ENCODE measurements at places on chromosomes 4 and X.

GRCh38 chr4:147543034-147543433, 62.1 kb downstream of the EDNRA start:
- no peak for DNase-seq

GRCh38 chr4:36348403-36348938, 67.1 kb downstream of the DTHD1 start:
- peak; percentile 40 for DNase-seq

DNA sequence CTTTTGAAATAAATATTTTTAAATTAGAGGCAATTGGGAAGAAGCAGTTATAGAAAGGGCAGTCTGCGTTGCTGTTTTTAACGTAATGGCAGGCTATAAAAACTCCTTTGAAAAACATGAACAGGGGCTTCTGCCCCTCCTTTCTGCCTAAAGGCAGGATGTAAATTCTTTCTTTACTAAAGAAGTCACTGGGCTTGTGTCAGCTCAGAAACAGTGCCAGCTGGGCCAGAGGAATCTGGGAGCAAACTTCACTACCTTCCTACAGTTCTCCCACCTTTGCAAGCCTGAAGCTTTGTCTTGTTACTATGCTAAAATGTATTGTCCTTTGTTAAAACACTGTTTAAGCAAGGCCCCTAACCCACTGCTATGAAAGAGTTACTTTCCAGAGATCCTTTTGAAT, 1664.8 kb downstream of the RPA4 start:
- DNase-seq: no peak

DNA sequence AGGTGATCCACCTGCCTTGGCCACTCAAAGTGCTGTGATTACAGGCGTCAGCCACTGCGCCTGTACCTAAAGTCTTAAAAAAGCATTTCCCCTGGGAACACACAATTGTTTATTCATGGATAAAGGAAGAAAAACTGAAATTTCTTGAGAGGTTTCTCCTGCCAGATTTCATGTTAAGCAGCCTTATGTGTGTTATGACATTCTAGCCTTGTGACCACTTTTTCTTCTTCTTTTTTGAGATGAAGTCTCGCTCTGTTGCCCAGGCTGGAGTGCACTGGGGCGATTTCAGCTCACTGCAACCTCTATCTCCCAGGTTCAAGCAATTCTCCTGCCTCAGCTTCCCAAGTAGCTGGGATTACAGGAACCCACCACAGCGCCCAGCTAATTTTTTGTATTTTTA, 57.8 kb upstream of the PLAC8 start:
- no peak for DNase-seq

GRCh38 chrX:107684956-107685385, 56.7 kb downstream of the PRPS1 start:
- no peak for DNase-seq

DNA sequence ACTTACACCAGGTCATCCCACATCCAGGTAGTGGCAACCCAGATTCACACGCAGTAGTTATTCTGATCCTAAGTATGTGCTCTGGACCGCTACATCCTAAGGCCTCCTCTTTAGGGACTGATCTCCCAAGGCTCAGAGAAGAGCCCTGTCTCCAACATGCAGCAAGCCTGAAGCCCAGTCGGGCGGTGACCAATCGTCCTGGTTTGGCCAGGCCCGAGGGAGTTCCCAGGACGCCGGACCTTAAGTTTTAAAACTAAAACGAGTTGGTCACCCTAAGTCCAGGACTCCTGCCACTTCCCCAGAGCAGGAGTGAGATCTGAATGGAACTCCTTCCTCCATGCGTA, 385 bp downstream of the LYAR start:
- no peak for DNase-seq

- DNase-seq: no peak
These were observed 92.1 kb downstream of the HMX1 start for GRCh38 chr4:8779490-8779932.

DNA sequence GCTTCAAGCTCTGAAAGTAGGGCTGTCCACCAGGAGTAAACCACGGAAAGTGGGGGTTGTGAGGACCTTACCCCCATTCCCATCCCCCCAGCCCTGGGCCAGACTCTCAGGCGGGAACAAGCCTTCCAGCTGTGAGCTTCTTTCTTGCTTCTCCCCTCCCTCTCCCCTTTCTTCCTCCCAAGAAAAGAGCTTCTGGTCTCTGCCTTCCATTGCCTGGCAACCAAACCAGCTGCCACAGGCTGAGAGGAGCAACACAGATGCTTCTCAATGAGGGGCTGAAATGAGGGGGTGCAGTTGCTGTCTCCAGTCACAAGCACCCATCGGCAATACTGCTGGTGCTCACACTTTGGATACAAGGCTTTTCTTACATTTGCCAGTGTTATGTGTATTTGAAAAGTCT, 72.5 kb downstream of the SLC16A2 start:
- DNase-seq: no peak
